GM23248 (cell line): ENCODE measurements at places on chromosomes 7 and 10.

DNA sequence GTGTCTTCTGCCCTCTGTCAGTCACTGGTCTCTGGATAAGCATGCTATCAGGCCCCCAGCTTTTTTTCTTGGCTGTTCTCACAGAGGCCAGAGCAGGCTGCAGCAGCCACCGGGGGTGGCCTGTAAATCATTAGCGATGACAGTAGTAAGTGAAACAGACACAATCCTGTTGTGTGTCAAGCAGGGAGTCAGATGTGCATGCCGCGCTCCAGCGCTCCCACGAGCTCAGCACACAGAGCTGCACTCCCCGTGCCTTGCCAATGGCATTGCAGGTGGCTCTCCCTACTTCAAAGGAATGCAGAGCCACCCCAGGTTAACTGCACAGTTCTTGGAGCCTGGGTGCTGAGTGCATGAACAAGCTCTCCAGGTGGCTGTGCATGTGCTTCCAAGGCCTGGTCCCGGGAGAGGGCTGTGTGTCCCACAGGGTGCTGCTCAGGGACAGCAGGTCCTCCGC is 226.1 kb downstream of the GLRX3 start:
- no peak for DNase-seq

GRCh38 chr7:66013938-66014337 is 31.9 kb upstream of the GUSB start:
- peak; percentile 67 for DNase-seq

DNA sequence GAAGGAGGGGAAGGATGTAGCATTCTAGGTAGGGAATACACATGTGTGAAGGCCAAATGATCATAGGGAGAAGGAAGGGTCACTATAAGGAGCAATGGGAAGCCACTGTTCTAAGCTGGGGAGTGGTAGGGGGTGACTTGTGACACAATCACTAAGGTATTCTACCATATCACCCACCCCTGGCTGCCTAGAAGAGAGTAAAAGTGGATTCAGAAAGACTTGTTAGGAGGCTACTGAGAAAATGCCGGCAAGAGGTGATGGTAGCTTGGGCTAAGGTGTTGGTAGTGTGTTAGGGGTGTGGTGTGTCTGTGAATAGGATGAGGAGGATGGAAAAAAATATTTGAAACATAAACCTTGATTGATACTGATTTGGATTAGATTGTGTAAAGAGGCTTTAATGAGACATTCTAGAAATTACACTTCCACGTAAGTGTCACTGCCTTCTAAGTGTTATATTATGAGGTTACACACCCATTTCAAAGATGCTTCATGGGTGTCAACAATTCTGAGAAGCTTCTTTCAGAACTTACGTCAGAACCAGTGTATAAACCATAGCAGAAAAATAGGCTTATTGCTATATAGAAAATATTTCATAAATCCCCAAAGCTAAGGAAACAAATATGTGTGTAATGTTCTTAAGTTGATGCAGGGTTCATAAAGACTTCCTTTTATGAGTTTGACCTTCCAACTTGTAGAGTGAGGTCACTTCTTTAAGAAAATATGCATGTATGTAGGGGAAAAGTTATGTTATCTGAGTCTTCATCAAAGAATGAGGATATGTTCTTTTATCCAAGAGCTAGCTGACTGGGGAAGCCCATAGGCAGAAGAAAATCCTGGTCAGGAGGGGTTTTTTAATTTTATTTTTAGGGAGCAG is 5.6 kb upstream of the BPGM start:
- no peak for DNase-seq

GRCh38 chr10:130109796-130110245 is 809 bp downstream of the C10orf143 start:
- DNase-seq, result peak; percentile 83

- no peak for DNase-seq
Measured at GRCh38 chr10:78937800-78938694, 130.7 kb upstream of the ZMIZ1 start.

DNA sequence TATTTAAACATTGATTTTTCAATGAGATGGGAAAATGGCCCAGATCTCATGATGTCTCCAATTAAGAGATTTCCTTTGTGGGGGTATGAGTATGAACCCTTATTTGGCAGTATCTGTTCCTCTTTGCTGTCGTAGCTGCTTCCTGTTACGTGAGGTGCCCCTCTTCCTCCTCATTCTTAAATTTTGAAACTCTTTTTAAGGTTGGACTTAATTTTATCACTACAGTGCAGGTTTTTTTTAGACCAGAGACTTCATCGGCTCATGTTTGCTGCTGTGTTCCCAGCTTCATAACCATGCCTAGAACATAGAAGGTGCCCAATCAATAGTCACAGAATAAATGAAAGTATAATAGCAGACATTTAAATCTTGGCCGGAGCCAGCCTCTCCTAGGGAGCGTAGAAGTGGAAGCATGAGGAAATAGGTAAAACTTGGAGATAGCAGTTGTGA is 2.4 kb downstream of the MIOS start:
- DNase-seq, result no peak

- no peak for DNase-seq
Measured at GRCh38 chr10:15451137-15452094, 80.3 kb upstream of the FAM171A1 start.

- DNase-seq, result peak; percentile 55
Measured at GRCh38 chr10:98425511-98426352, 10.8 kb upstream of the PYROXD2 start.

DNA sequence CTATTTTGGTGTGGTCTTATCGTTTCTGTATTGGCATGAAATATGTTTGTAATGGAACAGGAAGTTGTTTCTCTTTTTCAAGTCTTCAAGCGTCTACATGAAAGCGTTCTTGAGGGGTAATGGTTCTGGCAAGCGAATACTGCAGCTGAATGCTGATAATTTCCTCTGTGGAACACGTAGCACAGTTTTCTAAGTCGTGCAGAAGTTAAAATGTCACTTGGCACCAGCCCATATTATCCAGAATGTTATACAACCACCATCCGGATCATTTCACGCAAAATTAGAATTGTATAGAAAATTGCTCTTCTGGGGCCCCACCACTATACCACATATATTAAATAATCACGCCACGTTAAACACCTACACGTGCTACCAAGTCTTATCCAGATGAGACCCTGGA is 354.3 kb downstream of the CALN1 start:
- no peak for DNase-seq
